ENCODE measurements at places on chromosomes 1 and 21.
A peak's percentile ranks its signal among the peaks of the same experiment; 100 is the strongest.

DNA sequence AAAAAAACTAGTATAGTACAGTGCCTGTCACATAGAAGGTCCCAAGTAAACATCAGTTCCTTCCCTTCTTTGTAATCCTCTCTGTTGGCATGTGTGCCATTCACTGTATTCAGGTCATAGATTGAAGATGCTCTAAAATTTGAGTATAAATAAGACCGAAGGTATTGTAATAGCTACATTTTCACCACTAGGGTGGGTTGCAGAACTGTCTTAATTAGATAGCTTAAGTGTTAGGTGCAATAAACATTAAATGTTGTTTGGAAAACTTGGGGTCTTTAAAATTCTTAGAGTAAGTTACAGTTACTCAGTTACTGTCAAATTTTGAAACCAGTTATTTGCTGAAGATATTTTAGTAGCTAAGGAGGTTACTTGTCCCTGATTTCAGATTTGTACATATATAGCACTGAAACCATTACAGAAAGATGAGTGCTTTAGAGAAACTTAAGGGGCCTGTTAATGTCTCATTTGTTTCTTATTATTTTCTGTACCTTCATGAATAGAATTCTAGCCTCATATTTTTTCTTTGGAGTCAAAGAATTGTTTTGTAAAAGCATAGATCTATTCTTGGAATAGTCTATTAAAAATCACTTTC is 24.3 kb downstream of the PER3 start:
- no peak for DNase-seq

DNA sequence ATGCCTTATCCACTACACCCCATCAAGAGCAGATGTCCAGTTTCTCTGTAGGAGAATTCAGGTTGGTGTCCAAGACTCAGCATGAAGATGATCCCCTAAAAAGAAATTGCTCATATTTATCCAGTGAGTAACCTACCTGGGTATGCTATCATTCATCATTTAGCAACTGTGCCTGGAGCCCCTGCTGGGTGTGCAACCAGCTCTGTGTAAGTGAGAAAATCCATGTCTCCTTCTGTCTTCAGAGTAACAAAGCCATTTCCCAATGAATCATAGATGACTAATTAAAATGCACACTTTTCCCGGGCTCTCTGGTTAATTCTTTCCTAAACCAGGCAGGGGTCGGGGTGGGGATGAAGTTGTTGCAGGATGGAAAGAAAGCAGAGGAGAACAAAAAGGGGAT is 35.8 kb downstream of the OLFML3 start:
- no peak for DNase-seq

DNA sequence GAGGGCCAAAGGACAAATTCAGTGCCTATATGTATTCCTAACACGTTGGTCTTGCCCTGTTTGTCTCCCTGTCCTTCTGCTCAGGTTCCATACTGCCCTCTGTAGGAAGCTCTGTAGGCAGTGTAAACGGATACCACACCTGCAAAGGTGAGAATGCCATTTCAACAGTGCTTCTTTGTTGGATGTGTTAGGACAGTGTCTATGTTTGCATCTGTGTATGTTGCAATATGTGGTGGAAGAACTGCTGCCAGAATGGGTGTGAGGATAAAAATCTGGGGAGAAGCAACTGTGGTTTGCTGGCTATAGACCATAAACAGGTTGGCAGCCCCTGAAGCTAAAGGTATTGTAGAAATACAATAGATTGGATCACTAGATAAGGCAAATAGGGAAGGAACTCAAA is 113.1 kb upstream of the BMP8A start:
- DNase-seq: no peak

DNA sequence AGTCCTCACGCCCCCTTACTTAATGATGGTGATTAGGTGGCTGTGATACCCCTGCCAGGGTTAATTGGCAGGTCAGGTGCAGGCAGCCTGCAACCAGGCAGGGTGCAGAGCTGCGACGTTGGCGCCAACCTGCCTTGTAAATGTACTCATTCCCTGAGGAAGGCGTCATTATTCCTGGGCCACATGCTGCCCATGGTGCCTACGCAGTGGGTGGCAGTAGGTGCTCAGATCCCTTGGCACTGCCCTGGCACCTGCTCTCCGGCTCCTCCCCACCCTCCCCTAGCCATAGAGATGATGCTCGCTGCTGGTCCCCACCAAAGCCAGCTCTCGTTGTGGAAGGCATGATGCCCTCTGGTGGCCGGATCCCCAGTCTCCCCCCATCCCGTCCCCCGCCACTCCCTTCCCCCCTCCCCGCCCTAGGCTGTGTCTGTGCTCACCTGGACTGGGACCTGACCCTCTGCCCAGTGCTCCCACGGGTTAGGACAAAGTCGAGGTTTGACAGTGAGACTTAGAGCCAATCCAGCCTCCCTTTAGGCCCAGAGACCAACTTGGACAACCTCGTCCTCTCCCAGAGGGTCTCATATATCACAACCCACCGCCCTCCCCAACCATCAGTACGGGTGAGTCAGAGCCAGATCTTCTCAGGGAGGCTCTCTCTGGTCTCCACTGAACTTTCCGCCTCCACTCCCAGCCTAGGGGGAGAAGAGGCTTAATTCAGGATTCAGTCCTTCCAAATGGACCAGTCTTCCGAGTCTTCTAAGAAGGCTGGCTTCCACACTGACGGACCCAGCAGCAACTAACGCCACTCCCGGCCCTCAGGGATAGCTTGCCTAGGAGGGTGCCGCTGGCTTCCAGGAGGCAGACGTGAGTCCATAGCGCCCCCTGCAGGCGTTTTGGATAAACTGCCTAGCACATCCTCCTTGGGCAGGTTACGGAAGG is 5.7 kb downstream of the KRTCAP2 start:
- peak; percentile 93 for DNase-seq

DNA sequence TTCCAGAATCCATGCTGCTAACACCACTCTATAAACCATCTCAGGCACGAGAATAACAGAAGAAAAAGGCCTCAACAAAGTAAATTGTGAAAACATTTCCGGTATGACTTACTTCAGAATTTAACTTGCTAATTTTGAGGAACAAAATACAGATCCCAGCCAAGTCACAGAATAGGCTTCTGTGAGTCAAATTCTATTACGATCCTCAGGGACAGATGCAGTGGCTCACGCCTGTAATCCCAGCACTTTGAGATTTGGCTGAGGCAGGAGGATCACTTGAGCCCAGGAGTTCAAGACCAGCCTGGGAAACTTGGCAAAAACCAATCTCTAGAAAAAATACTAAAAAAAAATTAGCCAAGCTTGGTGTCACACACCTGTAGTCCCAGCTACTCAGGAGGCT is 8.8 kb upstream of the CCDC27 start:
- no peak for DNase-seq

- DNase-seq: no peak
Observed at GRCh38 chr1:6207921-6208320, 2.0 kb downstream of the RNF207 start.

Measured in activated T-cell treated with anti-CD3 and anti-CD28 coated beads, Interleukin-2, amount 50 U/mL, for 48 hours (primary cell).